Stimulated activated CD8-positive, alpha-beta memory T cell treated with anti-CD3 and anti-CD28 coated beads, Interleukin-7, amount 100 ng/mL, for 1 hour (primary cell): ENCODE measurements at places on chromosomes 4 and X.

DNA sequence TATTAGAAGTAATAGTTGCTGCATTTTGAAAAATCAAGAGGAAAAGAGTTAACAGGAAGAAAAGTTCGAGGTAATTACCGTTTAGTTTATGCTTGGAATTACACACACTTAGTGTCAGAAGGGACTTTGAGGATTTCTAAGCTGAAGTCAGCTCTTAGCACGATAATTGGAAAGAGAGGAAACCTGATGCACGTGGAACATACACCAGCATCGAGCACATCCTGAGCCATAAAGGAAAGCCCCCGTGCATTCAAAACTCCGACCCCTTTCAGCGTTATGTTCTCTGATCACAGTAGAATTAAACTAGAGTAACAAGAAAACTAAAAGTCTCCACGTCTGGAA lies 400 bp upstream of the PAQR3 start:
- no peak for DNase-seq

- no peak for DNase-seq
Measured at GRCh38 chr4:93835929-93836328, 7.4 kb downstream of the ATOH1 start.

GRCh38 chr4:111546881-111547280 lies 598.4 kb upstream of the FAM241A start:
- no peak for DNase-seq

DNA sequence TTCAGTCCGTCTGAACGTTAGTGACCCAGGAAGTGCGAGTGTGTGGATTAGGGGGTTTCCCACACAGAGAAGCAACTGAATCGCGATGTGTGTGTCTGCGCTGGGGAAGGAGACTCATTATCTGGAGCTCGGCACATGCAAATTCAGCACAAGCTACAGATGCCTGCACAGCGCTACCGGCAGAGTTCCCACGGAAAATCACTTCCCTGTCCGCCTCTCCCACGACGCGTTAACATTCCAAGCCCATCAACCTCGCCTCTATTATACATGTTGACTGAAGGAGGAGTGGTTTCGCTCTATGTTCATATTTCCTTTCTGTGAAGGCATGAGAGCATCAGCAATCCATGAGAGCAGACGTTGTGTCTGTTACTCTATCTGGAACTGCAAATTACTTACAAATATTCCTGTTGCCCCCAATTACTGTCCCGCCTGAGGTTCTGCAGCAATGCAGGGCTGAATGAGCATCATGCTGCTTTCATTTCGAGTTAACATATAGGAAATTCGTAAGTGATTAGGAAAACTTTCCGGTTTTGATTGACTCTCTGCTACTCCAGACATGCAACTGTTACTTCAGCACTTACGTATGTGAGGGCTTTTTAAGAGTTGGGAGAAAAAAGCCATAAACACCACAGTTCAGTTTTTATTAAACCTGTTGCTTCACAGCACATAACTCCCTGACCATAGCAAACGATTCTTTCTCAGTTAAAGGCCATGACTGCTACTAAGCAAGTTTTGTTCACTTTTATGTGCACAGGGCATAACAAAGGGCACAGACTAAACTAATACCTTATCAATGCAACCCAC lies 15.0 kb upstream of the MTNR1A start:
- no peak for DNase-seq

DNA sequence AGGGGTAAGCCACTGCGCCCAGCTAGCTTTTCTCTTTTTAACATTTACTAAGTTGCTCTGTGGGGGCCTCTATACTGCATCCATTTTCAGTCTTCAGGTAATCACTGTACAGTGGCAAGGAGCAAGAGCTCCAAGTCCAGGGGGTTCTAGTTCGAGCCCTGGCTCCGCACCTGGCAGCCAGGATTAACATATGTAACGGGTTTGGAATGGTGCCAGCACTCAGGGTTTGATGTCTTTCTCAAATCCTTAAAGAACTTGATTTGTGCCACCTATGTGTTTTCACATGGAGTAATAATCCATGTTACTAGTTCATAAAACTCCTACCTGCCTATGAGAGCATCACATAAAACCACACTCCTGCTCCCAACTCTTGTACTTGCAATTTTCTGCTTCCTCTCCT lies 4.5 kb downstream of the GRPEL1 start:
- DNase-seq, result no peak

- DNase-seq, result no peak
Measured at GRCh38 chr4:77104791-77105540, 29.2 kb upstream of the CCNI start.

DNA sequence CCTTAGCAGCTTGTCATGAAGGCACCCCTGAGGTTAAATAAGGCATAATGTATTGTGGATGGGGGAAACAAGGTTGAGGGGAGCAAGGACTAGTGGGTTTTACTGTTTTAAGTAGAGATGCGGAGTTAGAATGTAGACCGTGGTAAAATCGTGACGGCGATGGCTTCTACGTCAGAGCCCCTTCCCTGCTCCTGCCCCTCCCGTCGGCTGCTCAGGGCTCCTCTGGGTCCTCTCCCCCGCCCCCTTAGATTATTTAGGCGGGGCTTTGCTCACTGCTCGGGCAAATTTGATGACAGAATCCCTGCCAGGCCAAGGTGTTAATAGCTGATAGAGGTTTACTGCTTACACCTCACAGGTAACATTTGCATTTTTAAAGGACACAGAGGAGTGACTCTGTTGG lies 2.3 kb downstream of the FRMPD3 start:
- DNase-seq, result no peak

- no peak for DNase-seq
Measured at GRCh38 chrX:141879616-141880015, 24.1 kb upstream of the MAGEC1 start.

DNA sequence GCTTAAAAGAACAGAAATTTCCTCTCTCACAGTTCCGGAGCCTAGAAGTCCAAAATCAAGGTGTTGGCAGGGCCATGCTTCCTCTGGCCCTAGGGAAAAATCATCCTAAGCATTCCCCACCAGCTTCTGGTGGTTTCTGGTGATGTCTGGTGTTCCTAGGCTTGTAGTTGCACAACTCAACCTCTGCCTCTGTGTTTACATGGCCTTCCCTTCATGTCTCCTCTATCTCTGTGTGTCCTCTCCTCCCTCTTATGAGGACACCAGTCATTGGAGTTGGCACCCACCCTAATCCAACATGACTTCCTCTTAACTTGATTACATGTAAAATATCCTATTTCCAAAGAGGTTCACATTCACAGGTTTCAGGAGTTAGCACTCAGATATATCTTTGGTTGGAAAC lies 15.4 kb downstream of the LRP2BP start:
- no peak for DNase-seq

DNA sequence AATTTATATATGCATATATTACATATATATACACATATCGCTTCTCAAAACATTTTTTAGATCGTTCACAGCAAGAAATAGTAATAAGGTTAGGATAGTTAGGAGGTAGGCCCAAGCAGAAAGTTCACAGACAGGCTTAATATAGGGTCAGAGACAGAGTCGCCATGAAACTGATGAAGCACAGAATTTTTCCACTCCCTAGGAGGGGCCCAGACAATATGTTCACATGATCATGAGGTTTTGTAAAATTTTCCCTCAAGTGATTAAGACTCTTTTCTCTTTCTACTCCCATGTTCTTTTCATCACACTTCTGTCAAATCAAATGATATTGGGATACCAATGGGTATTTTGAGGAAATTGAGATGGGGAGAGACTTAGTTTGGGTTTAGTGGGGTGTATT lies 5.2 kb upstream of the ENAM start:
- no peak for DNase-seq

GRCh38 chrX:124665621-124666400 lies 319.4 kb downstream of the SH2D1A start:
- DNase-seq, result no peak

DNA sequence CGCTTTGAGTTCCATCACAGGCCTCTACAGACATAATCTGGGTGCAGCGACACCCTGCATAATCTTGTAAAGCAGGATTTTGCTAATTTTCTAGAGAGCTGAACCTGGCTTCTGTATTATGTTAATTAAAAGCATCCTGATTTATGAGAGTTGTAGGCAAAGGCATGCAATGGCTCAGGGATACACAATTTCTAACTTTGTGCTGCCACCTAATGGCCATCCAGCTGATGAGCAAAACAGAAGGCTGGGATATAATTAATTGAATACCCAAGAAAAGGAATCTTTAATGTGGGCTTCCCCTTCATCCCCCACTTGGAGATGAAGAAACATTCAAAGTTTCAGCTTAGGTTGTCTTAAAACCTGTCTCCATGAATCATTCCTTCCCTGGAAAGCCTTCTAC lies 78.1 kb downstream of the BMP15 start:
- no peak for DNase-seq

DNA sequence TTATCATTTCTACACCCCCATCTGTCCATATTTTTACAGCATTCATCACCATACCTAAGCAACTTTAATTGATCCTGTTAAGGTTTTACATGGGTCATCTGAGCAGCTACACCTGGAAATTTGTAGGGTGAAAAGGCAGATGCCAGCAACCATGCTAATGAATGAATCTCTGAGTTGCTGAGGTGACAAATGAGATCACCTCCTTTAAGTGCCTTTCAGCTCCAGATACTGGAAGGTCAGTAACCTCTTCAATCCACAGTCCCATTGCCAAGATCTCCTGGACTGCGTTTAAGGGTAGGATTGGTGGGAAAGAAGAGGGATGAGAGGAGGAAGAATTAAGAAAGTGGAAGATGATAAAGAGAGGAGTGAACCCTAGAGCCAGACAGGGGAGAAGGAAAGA lies 8.5 kb upstream of the BMP3 start:
- no peak for DNase-seq

- DNase-seq, result no peak
Measured at GRCh38 chr4:38734446-38734845, 48.3 kb downstream of the TLR10 start.

DNA sequence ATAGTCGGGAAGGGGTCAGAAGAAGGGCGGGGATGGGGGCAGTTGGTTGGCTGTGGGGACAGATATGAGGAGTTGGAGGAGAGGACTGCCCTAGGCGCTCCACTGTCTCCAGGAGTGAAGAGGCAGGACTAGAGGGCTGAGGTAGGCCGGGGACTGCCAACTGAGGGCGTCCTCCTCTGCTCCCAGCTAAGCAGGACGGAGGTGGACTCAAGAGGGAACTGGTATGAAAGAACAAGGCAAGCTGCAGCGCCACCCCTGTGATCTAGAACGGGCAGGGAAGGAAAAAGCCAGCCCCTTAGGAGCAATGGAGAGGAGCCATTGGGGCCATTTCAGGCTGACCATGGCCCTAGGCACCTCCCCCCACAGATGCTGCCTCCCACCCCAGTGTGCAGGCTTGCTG lies 14.0 kb downstream of the BEND2 start:
- no peak for DNase-seq

- DNase-seq, result no peak
Measured at GRCh38 chr4:153447175-153447905, 18.8 kb upstream of the TMEM131L start.

- DNase-seq, result no peak
Measured at GRCh38 chr4:128517096-128517738, 229.6 kb upstream of the PGRMC2 start.

- DNase-seq, result no peak
Measured at GRCh38 chrX:133188631-133189030, 29.5 kb downstream of the TFDP3 start.

DNA sequence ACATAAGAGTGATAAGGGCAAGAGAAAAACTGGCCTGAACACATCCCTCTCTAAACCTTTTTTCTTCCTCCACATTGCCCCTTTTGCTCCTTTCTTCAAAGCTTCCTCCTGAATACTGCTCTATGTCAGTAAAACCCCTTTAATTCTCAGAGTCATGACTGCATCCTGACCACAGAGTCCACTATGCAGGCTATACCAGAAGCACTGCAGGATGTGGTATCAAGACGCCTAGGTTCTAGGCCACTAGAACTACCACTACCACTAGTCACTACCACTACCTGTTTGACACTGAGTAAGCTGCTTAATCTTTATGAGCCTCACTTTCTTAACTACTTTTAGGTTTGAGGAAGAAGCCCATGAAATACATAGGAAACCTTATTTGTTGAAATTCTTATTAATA lies 38.7 kb downstream of the ARHGEF9 start:
- no peak for DNase-seq

GRCh38 chr4:98510757-98511517 lies 147.5 kb downstream of the TSPAN5 start:
- DNase-seq, result no peak

- DNase-seq, result no peak
Measured at GRCh38 chr4:102734591-102735385, 26.0 kb downstream of the MANBA start.

- no peak for DNase-seq
Measured at GRCh38 chrX:2159861-2160260, 340.9 kb downstream of the DHRSX start.

GRCh38 chrX:115284877-115285276 lies 4.6 kb upstream of the LUZP4 start:
- DNase-seq, result no peak

DNA sequence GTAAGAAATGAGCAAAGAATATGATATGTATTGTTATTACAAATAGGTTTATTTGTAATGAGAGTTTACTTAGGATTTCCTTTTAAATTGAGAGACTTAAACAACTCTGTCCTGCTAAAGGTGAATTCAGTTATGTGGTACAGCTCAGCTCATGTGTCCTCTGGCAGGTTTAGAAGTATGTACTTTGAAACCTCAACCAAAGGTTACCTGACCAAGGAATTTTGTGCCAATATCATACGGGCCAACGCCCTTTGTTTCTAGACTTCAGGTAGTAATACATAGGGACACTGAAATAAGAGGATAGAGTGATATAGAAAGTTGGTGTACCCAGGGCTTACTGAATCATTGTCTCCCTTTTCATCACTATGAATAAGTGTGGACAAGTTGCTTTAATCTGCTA lies 25.7 kb downstream of the SLAIN2 start:
- DNase-seq, result no peak

- DNase-seq, result no peak
Measured at GRCh38 chr4:76704133-76704881, 193.6 kb downstream of the SOWAHB start.

- DNase-seq, result no peak
Measured at GRCh38 chrX:5490786-5491563, 737.7 kb downstream of the NLGN4X start.

DNA sequence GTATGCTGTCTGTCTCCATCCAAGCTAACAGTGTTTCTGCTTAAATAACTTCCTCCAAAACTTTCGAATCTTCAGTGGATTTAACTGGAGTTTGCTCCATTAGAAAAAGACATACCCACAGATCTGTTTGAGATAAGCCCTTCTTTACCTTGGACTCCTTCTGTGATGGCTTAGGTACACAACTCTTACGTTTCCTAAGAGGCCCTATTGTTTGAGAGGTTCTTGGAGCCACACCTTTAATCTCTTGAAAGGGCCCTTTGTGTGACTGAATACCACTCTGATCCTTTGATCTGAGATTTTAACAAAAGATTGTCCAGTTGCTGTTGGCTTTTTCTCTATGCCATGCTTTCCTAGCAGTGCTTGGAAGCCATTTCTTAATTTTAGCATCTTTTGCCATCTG lies 92.5 kb downstream of the AKAP4 start:
- no peak for DNase-seq

GRCh38 chr4:174521800-174522182 lies 497 bp downstream of the HPGD start:
- DNase-seq, result no peak

GRCh38 chr4:141486375-141486997 lies 149.9 kb upstream of the IL15 start:
- DNase-seq, result no peak
